ENCODE measurements at places on chromosomes 2 and 18.

- no peak for DNase-seq
Measured at GRCh38 chr18:54386043-54386442, 28.3 kb downstream of the C18orf54 start.

GRCh38 chr2:202178346-202178958 is 59.9 kb downstream of the SUMO1 start:
- DNase-seq: peak; percentile 31

DNA sequence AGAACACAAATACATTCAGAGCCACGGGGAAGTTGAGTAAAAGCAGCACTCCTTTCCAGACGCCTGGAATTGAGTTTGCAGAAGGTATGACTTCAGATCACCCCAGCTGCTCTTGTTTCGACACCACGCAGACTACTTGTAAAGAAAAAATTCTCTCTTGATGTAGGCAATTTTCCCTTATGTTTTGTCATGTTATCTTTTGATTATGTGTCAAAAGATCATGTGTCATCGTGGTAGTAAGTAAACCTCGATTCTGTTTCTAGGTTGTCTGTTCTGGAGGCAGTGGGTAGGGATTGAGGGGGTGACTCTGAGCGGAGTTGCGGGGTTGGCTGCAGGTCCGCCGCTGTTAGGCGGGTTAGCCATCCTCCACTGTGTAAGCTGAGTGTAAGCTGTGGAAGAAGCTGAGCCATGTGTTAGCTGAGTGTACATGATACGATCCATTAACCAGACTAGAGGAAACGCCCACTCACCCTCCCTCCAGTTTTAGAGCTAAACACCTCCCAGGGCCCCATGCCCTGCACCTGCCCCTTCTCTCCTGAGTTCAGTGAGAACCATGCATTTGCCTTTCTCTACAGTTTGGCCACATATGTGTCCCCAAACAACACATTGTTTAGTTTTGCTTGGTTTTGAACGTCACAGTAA is 181.8 kb downstream of the SNTG2 start:
- DNase-seq: no peak

DNA sequence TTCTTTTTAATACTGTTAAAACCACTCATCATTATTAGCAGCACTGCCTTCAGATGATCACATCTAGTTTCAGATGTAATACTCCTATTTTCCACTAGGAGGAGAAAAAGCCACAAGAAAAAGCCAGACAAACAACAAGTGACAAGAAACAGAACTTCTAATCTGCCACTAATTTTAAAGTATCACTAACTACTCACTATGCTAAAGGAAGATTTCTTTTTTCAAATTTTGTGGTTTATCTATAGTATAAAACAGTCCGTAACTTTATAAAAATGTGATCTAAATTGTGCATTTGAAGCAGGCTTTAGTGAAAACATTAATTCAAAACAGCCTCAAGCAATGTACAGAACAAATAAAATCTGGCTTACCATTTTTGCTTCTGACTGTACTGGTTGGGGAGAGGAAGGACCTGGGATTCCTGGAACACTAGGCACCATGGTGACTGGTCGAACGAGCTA is 56.8 kb downstream of the ATF2 start:
- DNase-seq: no peak

DNA sequence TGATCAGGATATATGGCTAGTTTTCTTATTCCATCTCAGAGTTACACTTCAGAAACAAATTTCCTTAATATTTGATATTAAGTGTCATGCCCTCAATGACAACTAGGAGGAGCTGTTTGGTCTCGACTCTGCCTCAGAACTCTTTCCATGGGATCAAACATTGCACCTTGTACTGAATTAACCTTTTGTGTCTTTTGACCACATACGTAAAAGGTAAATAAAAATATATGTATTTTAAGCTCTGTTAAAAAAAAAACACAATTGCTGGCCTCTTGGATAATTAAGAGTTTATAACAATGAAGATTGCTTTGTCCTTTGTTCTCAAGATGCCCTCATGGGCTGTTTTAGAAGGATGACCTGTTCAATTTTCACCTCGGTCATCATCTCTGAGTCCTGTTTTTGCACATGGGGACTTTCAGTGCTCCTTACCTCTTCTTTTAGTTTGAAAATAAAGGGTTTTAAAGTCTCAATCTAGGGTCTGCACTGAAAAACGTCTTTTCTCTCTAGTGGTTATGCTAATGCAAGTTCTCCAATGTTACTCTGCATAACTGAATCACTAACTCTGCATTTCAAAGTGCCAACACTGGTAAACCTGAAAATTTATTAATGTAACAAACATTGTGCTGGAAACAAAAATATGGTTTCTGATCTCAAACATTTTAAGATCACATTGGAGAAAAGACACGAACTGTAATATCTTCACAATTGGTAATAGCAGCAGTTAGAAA is 18.8 kb upstream of the FN1 start:
- no peak for DNase-seq

GRCh38 chr2:233706720-233707119 is 6.0 kb upstream of the UGT1A5 start:
- DNase-seq: no peak

DNA sequence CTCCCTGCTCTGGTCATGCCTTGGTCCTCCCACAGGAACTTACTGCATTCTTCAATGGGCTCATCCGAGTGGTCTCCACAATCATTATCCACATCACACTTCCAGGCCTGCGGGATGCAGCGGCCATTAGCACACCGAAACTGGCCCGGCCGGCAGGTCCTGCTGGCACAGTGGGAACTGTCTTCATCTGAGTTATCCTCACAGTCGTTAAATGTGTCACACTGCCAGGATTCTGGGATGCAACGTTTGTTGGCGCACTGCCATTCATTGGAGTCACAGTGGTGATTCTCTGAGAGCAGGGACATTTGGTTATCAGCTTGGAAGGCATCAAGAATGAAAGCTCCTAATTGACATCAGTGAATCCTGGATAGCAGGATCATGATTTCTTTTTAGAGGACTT is 104.5 kb downstream of the DHRS9 start:
- DNase-seq: no peak

DNA sequence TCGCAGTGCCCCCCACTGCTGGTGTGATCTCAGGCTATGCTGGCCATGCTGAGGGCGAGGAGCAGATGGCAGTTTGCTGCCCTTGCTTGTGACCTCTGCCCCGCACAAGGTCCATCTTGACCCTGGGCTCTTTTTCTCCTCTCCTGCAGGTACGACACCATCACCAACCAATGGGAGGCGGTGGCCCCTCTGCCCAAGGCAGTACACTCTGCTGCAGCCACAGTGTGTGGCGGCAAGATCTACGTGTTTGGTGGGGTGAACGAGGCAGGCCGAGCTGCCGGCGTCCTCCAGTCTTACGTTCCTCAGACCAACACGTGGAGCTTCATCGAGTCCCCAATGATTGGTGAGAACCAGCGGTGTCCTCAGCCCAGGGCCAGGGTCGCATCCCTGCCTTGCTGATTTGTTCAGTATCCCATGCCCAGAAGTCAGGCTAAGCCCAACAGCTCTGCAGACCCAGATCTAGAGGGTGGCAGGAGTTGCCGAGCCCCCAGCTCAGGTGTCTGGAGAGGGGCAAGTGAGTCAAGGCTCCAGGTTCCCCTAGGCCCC is 223.8 kb downstream of the ATAD2B start:
- DNase-seq: no peak
